CD4-positive, alpha-beta T cell treated with Interleukin-21 for 1 hour (primary cell): ENCODE measurements at places on chromosomes 4 and X.

GRCh38 chrX:52420824-52421443 is 52.1 kb downstream of the XAGE2 start:
- no peak for DNase-seq

GRCh38 chrX:39736216-39737211 is 361.2 kb downstream of the BCOR start:
- no peak for DNase-seq

DNA sequence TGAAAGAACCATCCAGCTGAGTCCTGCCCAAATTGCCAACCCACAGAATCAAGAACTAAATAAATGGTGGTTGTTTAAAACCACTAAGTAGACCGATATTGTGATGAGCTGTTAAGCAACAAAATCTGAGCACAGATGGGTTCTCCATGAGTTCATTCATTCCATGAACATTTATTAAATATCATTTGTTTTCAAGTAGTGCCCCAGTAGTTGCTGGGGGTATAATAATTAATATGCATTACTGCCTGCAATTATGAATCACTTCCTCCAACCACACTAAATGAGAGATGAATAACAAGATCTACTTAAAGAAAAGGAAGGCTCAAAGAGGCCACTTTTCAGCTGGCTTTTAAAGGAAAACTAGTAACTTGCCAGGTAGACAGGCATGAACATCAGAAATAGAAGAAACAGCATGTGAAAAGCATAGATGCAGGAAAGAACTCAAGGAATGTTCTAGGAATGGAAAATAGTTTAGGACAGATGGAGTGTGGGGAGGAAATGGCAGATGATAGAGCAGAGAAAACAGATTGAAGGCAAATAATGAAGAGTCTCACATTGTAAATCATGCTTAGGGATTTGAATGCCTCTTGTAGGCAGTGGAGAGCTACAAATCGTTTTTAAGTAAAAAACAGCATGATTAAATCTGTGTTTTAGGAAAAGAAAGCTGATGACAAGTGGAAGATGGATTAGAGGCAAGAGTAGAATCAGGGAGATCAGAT is 641.7 kb upstream of the DIPK2B start:
- no peak for DNase-seq

- peak; percentile 34 for DNase-seq
Measured at GRCh38 chrX:82127228-82128123, 925.6 kb downstream of the SH3BGRL start.

- DNase-seq: no peak
Measured at GRCh38 chrX:71128166-71128833, 9.9 kb downstream of the MED12 start.

GRCh38 chr4:61772126-61772525 is 572.0 kb downstream of the ADGRL3 start:
- DNase-seq: no peak

- DNase-seq: no peak
Measured at GRCh38 chr4:151806511-151806927, 45.7 kb upstream of the GATB start.

- DNase-seq: no peak
Measured at GRCh38 chr4:85591406-85592098, 116.6 kb downstream of the ARHGAP24 start.

- no peak for DNase-seq
Measured at GRCh38 chr4:56250776-56251175, 136.5 kb downstream of the AASDH start.

GRCh38 chrX:79366873-79367749 is at the start of gene ITM2A:
TSS of gene ITM2A (minus strand) at chrX:79367334. CDS start at chrX:79367215, 119 bp downstream.
- DNase-seq: peak; percentile 76

DNA sequence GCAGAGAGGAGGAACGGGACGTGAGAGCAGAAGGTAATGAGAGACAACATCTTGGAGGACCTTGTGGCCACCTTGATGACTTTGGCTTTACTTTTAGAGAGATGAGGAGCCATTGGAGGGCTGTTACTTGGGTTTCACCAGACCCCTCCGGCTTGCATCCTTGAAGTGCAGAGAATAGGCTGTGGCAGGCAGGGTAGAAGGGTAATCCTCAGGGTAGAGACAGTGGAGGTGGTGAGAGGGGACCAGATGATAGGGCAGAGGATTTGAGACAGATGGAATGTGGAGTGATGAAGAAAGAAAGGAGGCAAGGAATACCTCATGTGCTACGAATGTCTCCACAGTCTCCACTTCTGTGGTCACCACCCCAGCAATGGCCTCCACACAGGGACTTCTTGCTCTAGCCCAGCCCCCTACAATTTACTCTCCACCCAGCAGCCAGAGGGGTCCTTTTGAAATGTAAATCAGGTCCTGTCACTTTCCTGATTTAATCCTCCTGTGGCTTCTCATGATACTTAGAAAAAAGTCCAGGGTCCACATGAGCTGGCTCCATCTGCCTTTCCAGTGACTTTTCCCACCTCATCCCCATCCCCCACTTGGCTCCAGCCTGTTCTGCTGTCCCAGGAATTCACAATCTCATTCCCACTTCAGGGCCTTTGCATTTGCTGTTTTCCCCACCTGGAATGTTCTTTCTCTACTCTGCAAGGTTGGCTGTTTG is 115.0 kb downstream of the PJA1 start:
- DNase-seq: no peak

DNA sequence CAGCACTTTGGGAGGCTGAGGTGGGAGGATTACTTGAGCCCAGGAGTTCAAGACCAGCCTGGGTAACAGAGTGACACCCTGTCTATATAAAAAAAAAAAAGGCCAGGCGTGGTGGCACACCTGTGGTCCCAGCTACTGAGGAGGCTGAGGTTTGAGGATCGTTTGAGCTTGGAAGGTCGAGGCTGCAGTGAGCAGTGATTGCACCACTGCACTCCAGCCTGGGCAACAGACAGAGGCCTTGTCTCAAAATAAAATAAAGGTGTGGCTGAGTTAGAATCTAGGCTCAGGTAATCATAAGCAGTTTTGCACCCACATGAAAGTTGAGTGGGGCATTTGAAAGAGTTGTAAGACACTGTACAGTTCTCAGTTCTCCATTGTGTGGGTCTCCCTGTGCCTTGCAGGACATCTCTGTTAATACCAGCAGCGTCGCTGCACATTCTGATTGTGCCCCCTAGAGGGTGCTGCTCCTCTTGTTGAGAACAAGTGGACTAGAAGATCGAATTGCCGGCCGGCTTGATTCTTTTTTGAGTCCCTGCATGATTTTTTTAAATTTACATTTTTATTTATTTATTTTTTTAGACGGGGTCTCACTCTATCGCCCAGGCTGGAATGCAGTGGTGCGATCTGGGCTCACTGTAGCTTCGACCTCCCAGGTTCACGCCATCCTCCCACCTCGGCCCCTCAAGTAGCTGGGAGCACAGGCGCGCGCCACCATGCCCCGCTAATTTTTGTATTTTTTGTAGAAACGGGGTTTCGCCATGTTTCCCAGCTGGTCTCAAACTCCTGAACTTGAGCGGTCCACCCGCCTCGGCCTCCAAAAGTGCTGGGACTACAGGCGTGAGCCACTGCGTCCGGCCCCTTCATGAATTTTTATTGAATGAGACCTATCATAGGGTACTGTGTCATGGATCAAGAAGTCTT is 73.6 kb upstream of the RBMX start:
- peak; percentile 62 for DNase-seq

GRCh38 chr4:30605616-30606190 is 114.5 kb upstream of the PCDH7 start:
- no peak for DNase-seq

DNA sequence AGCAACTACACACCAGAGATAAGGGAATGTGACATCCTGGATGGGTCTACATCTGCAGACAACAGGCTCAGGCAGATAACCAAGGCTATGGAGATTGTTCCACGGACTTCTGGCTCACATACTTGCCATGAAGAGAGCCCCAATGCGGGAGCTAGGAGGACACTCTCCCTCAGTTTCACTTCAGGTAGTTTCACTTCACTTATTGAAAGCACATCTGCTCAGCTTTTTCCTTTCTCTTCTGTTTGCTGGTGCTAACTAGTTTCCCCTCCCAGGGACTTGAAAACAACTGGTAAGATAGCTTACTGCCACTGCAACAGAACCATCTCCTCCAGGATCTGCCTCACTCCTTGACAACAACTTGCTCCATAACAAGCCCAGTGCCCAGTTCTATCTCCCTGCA is 1.4 kb upstream of the CT47C1 start:
- no peak for DNase-seq

GRCh38 chr4:106160560-106160959 is 155.4 kb downstream of the TBCK start:
- no peak for DNase-seq

DNA sequence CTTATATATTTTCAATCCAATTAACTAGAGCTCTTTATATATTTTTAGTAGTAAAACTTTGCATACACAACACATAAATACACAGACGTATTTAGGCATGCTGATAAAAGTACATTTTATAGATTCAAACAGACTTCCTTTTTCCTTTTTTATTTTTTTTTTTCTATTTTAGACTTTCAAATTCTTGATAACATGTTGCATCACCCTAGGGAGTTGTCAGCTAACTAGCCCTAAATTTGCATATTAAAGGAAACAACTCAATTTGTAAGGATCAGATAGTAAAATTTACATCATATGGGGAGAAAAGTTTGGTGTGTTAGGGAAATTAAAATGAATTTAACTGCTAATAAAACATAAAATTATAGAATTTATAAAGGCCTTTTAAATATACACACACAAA is 47.4 kb upstream of the APOOL start:
- DNase-seq: no peak

- DNase-seq: no peak
Measured at GRCh38 chr4:110132816-110133719, 65.3 kb downstream of the ELOVL6 start.

DNA sequence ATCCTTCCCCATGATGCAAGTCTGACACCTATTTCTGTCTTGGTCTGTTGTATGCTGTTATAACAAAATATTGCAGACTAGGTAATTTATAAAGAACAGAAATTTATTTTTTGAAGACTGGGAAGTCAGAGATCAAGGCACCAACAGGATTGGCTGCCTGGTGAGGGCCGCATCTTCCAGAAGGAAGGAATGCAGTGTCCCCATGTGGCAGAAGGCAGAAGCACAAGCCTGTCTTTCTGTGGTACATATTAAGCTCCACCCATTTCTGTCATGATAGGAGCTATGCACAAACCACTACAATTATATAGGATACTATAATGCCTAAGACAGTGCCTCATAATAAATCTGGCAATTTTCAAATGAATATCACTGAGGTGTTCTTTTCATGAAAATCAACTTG is 502.3 kb upstream of the DIAPH2 start:
- DNase-seq: no peak

GRCh38 chr4:7448036-7448435 is 13.3 kb upstream of the PSAPL1 start:
- no peak for DNase-seq

- DNase-seq: no peak
Measured at GRCh38 chr4:154125340-154125739, 336.5 kb upstream of the SFRP2 start.

DNA sequence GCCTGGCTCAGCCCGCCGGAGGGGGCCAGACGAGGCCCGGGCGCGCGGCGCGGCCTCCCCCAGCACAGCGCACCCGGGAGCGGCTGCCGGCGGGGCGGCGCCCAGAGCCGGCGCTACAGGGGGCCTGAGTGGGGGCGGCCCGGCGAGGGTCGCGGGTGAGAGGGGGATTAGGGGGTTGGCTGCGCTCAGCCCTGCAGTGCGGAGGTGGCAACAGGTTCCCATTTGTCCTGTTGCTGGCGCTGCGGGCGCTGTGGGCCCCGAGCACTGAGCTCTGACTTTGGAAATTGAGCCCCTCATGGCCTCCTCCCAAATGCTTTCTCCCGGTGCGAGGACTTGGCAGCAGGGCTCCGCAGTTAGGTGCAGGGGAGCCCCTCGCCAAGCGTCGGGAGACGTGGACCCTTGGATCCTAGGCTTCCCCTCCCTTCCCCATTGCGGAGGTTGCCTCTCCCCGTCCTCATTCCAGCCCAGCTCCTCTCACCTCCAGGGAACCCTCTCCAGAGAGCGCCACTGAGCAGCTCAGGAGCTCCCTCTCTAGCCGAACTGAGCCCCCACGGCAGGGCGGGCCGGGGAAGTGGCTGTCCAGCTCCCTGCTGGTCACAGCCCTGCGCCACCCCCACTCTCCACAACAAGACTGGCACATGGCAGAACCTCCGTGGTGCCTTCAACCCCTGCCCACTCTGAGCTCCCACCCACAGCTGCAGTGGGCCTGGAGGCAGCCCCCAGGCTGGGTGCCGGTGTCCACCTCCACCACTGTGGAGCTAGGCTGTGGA is 2.5 kb upstream of the DUSP9 start:
- no peak for DNase-seq

- no peak for DNase-seq
Measured at GRCh38 chr4:88002786-88003185, 4.6 kb upstream of the PKD2 start.

- no peak for DNase-seq
Measured at GRCh38 chr4:101987623-101988243, 197.2 kb downstream of the BANK1 start.

GRCh38 chrX:135974279-135974856 is 580 bp upstream of the MMGT1 start:
- peak; percentile 79 for DNase-seq

DNA sequence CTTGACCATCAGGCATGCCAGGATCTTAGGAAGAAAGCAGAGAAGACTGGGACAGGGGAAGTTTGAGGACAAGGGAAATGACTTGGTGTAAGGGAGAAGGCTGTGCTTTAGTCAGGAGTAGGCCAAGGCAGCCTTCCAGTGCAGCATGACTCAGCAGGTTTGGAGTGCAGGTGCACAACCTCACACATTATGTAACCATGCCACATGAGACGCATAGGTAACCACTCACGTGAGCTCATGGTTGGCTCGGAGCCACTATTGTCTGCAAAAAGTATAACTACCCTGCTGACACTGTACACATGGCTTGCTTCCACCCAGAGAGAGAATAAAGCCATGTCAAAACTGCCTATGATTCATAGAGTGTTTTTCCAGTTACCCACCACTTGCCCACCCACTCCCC is 715.9 kb downstream of the SMARCA1 start:
- no peak for DNase-seq

DNA sequence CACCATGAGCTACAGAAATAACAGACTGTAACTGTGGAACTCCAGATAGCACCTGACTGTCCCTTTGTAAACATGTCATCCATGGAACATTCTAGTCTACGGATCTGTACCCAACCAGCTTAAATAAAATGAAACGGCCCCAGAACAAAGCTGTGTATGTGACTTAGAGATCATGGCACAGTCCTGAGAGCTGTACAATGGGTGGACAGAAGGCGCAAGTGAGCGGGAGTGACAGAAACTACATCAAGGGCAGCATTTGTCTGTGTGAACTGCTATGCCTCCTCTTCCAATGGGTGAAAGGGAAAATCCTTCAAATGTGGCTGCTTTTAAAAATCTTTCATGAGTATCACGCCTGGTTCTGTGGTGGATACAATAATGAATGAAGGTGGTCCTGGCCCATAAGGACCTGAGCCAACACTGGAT is 72.5 kb downstream of the FAT1 start:
- DNase-seq: no peak

- DNase-seq: no peak
Measured at GRCh38 chrX:29225670-29226069, 638.4 kb downstream of the IL1RAPL1 start.

DNA sequence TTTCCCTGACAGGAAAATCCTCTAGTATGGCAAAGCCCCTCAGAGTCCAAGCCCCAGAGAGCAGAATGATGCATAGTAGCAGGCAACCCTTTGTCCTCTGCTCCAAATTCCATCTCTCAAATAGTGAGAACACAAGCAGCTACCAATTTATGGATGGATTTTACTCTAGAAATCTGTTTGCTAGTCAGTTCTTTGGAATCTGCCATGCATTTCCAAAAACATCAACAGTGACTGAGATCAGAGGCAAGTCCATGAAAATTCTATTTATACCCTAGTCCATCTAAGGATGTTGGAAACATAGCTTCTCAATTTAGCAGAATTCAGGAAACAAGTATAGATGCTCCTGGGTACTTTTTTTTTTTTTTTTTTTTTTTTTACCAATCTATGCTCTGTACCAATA is 10.0 kb upstream of the CC2D2A start:
- DNase-seq: no peak
